ENCODE measurements at places on chromosomes 1 and 21.

DNA sequence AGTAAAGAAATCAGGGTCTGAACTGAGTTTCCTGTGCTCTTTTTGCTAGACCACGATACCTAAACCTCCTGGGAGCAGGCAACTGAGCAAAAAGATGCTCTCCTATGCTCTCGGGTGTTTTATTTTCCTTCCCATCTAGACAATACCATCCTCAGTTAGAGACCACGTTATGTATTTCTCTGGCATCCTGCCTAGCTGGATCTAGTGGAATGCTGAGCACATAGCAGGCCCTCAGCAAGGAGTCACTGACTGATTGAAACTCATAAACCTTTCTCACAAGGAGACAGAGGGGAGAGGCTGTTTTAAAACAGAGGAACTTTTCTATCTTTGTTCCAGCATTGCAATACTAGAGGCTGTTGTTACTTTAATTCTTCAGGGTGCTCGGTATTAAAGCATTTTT lies 168.0 kb downstream of the CYYR1 start:
- DNase-seq = no peak

GRCh38 chr1:231036416-231036815 lies 3.6 kb downstream of the FAM89A start:
- DNase-seq = no peak

DNA sequence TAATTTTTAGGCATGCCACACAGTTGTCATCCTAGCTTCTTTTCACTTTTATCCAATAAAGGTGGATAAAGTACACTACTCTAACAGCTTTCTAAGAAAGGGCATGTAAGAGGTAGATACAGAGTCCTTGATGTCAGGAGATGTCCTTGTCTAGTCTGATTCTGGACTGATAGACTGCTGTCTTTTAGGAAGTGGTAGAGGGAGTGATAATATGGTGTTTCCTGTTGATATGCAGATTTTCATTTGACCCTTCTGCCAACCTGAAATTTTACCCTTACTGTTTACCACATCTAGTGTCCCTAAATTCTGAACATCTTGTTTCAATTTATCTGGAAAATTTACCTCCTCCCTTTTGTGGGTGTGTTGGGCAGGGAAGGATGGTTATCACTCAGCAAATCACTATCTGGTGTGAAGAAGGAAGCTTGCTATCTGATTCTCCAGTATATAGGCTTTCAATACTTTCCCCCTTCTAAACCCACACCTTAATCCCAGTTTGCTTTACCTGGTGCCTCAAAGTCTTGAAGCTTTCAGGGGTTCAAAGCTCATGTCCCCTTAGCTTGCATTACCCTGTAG lies 354.9 kb upstream of the SNX7 start:
- DNase-seq = no peak

DNA sequence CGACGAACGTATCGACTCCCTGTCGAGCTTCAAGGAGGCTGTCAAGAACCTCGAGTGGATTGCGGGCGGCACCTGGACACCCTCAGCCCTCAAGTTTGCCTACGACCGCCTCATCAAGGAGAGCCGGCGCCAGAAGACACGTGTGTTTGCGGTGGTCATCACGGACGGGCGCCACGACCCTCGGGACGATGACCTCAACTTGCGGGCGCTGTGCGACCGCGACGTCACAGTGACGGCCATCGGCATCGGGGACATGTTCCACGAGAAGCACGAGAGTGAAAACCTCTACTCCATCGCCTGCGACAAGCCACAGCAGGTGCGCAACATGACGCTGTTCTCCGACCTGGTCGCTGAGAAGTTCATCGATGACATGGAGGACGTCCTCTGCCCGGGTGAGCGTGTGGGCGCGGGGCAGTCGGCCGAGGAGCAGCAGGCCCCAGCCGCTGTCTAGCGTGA lies 28.0 kb downstream of the COL6A2 start:
- DNase-seq = no peak

- DNase-seq = no peak
Measured at GRCh38 chr1:192565946-192566345, 9.6 kb upstream of the RGS1 start.

- no peak for DNase-seq
Measured at GRCh38 chr1:14552246-14552965, 46.1 kb upstream of the KAZN start.

DNA sequence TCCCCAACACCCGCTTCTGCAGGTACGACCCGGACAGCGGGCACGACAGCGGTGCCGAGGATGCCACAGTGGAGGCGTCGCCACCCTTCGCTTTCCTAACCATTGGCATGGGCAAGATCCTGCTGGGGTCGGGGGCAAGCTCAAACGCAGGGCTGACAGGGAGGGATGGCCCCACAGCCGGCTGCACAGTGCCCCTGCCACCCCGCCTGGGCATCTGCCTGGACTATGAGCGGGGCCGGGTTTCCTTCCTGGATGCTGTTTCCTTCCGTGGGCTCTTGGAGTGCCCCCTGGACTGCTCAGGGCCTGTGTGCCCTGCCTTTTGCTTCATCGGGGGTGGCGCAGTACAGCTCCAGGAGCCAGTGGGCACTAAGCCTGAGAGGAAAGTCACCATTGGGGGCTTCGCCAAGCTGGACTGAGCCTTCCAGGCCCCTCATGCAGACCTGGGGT lies 10.1 kb downstream of the TRIM46 start:
- DNase-seq = no peak

- DNase-seq = no peak
Measured at GRCh38 chr1:10161541-10162290, 48.7 kb upstream of the KIF1B start.

GRCh38 chr1:118209648-118210047 lies 24.6 kb upstream of the SPAG17 start:
- DNase-seq = no peak

- DNase-seq = no peak
Measured at GRCh38 chr1:8867878-8868567, 10.5 kb downstream of the ENO1 start.

GRCh38 chr1:59085101-59085500 lies 211.8 kb upstream of the FGGY start:
- no peak for DNase-seq

DNA sequence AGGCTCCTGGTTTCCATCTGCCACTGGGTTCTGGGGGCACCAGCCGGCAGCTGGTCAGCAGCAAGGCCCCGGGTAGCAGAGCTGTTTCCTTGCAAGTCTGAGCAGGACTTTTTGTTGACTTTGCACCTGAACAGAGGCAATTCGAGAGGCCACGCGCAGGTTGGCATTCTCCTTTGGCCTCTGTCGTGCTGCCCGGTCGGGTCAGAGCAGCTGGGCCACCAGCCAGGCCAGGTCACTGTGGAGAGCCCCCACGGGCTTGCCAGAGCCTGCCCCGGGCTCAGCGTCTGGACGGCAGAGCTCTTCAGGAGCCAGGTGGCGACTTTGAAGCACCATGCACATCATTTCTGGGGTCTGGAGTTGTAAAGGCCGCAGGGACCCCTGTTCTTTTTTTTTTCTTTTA lies 28.4 kb upstream of the TMEM52 start:
- no peak for DNase-seq

- no peak for DNase-seq
Measured at GRCh38 chr1:174218983-174219382, 59.7 kb downstream of the RABGAP1L start.

- DNase-seq = no peak
Measured at GRCh38 chr1:30575066-30575465, 148.3 kb downstream of the MATN1 start.
